ENCODE measurements at places on chromosomes 1 and 21. TPM values are rescaled to one million over a fixed set of nuclear protein-coding genes. Genes with fewer than 3 reads are reported as not detected.

CYP4A22 gene
- not detected for total RNA-seq

MPL gene
- 0.48 TPM for total RNA-seq

MMP23B gene
- total RNA-seq: 0.92 TPM

LCA5L gene
- total RNA-seq: 0.80 TPM

NCMAP gene
- 0.16 TPM for total RNA-seq

CSRP1 gene
- total RNA-seq: 115 TPM

FNDC5 gene
- total RNA-seq: not detected

RNF186 gene
- total RNA-seq: 0.16 TPM

SH2D2A gene
- total RNA-seq: 1.4 TPM

DDR2 gene
- total RNA-seq: 2.9 TPM

A3GALT2 gene
- not detected for total RNA-seq

SPATC1L gene
- 7.2 TPM for total RNA-seq

KRTAP10-5 gene
- not detected for total RNA-seq

LINGO4 gene
- total RNA-seq: not detected

PDZK1IP1 gene
- 273 TPM for total RNA-seq
